ENCODE measurements at places on chromosomes 6 and 20.
A peak's percentile ranks its signal among the peaks of the same experiment; 100 is the strongest.

GRCh38 chr6:14964556-14965270, 281.2 kb upstream of the JARID2 start:
- DNase-seq = no peak

GRCh38 chr6:101393829-101394251, 332 bp downstream of the GRIK2 start:
- peak; percentile 58 for DNase-seq

DNA sequence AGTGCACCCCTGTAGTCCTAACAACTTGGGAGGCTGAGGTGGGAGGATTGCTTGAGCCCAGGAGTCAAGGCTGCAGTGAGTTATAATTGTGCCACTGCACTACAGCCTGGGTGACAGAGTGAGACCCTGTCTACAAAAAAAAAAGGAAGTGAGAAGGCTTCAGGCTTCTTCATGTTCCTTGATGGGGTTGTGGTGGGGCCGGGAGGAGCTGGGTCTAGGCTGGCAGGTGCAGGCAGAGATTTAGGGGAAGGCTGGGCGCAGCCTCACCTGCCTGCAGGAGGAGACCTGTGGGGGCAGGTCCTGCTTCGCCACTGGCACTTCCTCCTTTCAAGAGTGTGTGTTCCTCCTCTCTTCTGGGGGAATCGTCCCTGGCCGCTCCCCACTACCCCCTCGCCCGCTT, 63.9 kb downstream of the CHMP4B start:
- no peak for DNase-seq

- DNase-seq = no peak
Observed at GRCh38 chr6:145250436-145250835, 484.9 kb downstream of the EPM2A start.

- DNase-seq = no peak
Observed at GRCh38 chr20:60693496-60694133, 558.4 kb upstream of the CDH4 start.

DNA sequence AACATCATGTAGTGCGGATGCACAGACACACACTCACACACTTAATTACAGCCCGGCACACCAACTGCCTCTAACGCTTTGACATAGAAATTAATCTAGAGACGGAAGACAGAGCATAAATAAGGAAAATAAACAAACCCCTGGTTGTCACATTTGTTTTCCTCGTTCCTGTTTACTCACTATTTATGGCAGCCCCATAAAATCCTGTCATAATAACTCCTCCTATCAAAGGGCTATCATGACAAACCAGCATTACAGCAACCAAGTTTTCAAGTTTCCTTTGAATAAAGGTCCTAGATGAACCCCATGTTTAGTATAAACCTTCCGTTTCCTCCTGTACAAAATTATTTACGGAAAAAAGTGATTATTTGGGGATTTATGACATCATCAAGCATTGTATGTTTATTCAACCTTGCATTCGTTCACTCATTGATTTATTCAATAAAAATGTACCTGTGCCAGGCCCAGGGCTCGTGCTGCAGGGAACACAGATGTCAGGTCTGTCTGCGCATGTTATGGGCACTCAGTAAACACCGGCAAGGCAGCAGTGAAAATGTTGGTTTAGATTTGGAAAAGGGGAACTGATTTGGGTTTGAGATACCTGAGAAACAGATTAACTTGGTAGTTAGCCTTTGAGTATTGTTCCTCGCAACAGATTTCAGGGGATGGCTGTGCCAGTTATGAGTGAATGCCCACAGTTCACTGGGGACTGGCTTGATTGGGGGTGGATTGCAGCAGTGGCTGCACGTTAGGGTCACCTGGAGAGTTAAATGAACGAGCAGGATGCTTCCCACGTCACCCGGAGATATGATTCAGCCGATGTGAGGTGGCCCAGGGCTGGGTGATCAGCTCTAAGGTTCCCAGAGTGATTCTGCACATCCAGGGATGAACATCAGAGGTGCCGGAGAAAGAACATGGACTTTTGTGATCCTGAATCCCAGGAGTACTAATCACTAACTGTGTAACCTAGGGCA, 295.3 kb upstream of the FOXQ1 start:
- DNase-seq = no peak

GRCh38 chr20:63759377-63759901, 19.9 kb downstream of the SLC2A4RG start:
- no peak for DNase-seq

All from AG08395 (cell line).